Endothelial cell (in vitro differentiated cells): ENCODE measurements at places on chromosomes 6 and 20. TPM values are rescaled to one million over a fixed set of nuclear protein-coding genes. Genes with fewer than 3 reads are reported as not detected.

- DNase-seq: no peak
Measured at GRCh38 chr6:124022641-124023040, 219.0 kb downstream of the NKAIN2 start.

- DNase-seq: no peak
Measured at GRCh38 chr20:41336711-41337492, 3.7 kb upstream of the LPIN3 start.

DNA sequence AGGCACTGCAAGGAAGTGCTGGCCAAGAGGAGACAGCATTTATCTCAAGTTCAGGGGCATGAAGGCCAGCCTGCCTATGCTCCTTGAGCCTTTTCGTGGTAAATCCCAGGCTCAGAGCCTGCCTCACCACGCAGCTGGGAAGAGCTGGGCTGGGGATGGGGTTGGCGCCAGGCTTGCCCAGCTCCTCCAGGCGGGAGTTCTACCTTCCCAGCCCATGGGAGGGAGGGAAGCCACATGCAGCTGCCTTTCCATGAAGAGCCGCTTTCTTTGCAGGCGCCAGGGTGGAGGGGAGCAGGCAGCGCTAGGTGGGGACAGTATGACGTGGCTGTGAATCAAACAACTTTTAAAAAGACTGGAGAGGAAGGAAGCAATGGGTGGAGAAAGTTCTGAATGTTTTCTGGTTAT lies 19.5 kb upstream of the SIRT5 start:
- peak; percentile 17 for DNase-seq

GRCh38 chr6:167323111-167323510 lies 1.8 kb upstream of the TTLL2 start:
- no peak for DNase-seq

- DNase-seq: no peak
Measured at GRCh38 chr6:40315060-40315459, 272.1 kb downstream of the LRFN2 start.

GRCh38 chr6:10429638-10430427 lies 15.0 kb upstream of the TFAP2A start:
- no peak for DNase-seq

DNA sequence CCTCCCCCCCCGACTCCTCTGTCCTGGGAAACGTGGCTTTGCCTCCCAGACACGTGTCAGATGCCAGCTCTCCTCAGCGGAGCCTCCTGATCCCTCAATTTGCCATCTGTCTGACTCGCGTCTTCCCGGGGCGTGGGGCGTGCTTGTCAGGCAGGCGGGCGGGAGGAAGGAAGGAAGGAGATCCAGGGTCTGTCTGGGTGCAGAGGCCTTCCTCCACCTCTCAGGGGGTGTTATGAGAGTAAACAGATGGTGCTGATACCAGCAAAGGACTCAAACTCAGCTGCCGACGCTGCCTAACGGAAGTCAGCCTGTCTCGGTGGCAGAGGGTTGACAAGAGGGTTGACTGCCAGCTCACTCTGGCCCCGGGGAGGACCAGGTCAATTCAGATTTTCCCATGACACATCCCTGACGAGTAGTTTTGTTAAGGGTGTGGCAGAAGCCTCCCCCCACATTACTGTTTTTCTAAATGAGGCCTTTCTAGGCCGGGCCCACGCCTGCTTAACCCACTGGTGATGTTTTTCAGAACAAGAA lies 17.0 kb downstream of the UQCC2 start:
- no peak for DNase-seq

GRCh38 chr6:11272491-11273192 lies 40.2 kb upstream of the NEDD9 start:
- DNase-seq: no peak

DNA sequence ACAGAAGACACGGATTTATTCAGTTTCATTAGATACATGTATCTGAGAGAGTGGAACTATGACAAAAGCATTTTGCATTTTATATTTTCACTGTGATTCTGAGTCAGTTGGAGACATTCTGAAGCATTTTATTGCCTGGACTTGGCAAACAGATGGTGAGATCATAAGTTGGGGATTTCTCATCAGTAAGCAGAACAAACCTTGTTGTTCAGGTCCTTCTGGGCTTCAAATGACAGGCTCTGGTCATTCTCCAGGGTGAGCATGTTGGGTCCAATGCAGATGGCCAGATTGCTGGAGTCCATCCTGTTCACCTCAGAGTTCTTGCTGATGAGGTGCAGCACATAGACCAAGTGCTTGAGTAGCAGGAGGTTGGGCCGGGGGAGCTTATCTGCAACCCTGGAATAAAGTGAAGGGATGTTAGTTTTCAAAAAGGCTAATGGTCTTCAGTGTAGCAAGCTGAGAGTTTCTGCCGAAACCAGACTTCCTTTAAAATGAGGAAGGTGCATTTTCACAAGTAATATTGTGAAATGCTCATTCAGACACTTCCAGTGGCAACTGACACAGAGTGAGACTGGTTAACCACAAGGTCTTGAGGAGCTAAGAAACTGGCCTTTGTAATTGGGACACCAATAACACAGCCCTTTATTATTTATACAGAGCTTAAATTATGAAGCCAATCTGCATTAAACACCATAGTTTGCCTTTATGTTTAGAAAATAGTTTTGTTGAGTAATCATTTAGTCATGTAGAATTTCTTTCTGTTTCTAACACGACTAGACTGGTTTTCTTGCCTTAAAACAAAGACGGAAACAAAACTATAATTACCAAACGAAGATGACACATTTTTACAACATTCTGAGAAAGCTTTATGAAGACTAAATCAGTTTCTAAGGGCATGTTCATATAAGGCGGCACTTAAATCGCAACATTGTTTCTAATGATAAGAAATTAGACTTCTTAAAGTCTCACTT lies 5.6 kb downstream of the TAGAP start:
- DNase-seq: no peak

DNA sequence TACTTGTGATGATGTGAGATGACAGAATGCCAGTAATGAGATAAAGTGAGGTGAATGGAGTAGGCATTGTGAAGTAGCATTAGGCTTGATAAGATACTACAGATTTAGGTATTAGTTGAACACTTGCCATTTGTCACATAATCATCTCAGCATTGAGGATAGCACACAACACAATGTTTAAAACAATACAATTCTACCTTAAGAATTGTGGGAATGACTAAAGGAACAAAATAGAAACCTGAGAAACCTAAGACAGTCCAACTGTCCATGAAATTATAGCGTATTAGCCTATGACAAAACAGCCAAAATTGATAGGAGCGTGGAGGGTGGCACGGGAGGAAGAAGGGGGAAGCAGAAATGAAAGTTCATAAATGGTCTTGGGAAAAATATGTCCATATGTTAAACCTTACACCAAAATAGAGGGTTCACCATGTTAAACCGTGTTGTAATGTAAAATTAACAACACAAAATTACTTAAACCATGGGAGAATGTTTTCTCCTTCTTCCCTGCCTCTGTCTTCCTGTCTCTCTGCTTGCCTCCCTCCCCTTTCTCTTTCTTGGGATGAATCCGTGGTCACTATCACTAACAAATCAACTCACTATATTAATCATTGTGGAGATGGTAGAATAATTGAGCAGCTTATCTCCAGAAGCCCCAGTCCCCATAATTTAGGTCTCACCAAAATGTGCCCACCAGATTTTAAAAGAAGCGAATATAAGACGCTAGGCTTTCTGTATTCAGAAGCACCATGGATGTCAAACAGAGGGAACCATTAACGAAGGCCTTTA lies 33.0 kb upstream of the HFE start:
- DNase-seq: no peak

DNA sequence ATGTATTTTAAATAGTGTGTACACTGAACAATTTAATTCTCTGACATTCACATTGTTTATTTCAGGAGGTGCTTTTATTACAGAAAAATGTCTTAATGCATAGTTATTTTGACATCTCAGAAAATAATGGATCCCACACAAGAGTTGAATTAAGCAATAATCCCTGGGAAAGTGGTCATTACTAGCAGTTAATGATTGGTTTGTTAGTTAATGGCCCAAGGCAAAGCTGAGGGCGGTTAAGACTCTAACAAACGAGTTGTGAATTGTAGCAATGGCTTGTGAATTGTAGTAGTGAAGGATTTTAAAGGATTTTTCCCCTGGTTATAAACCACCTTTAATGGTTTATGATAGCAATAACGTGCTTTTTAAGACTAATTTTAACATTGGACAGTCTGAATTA lies 1316.0 kb upstream of the GJE1 start:
- no peak for DNase-seq

DNA sequence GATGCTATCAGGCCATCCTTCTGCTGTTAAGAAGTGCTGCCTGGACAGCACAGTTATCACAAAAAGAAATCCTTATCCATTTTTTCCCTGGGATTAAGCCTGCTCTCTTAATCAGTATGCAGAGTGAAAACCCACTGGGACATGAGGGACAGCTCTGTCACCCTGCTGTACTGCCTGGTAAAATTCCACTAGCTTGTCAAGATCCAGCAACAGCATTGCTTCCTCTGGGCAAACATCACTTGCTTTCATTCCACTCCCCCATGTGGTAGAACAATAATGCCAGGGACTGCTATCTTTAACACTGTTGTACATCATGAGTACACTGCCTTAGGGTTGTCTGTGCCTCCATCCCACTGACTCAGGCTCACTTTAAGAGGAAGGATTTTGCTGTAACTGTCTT lies 331.3 kb downstream of the KIF16B start:
- no peak for DNase-seq

- DNase-seq: no peak
Measured at GRCh38 chr6:118782651-118783050, 111.3 kb upstream of the ASF1A start.

GRCh38 chr6:158023597-158023939 lies 41.9 kb downstream of the SYNJ2 start:
- no peak for DNase-seq

- DNase-seq: no peak
Measured at GRCh38 chr6:143163621-143164020, 102.9 kb downstream of the AIG1 start.

GRCh38 chr6:49541210-49541724 lies 9.2 kb upstream of the C6orf141 start:
- DNase-seq: no peak

- DNase-seq: no peak
Measured at GRCh38 chr20:61699495-61700374, 365.9 kb downstream of the TAF4 start.

DNA sequence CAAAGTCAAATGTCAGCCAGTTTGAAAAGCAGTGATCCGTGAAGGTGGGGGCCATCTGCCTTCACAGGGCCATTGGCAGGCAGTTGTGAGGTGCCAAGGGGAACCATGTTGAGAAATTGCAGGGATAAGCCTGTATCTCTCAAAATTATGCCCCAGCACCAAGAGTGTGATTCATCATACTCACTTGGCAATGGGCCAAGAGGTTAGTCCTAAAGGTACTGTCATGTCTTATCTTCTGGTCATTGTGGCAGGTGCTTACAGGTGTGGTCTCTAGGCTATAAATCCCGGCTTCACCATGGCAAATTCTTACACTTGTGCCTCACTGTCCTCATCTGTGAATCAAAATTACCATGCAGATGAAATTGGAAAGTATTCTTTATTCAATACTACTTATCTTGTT lies 150.7 kb upstream of the LAMP5 start:
- DNase-seq: no peak

- DNase-seq: no peak
Measured at GRCh38 chr6:113442040-113442439, 415.1 kb upstream of the MARCKS start.

DNA sequence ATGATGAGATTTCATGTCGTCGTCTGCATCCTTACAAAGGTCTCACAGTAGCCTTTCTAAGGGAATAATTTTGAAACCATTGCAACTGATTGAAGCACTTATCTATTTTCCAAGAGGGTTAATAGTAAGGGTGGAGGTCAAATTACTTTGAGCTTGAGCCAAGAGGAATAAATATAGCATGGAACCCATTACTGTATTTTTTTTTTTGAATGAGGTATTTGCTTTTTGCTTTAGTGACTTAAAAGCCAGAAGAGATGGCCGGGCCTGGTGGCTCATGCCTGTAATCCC lies 78.3 kb downstream of the SCAND1 start:
- no peak for DNase-seq

GRCh38 chr6:32424589-32425300 lies 14.9 kb upstream of the HLA-DRA start:
- no peak for DNase-seq

GRCh38 chr6:3961581-3962215 lies 112.5 kb downstream of the FAM50B start:
- no peak for DNase-seq

- no peak for DNase-seq
Measured at GRCh38 chr6:30163090-30163917, at the start of gene TRIM15. Gene TRIM15, plus strand, starts transcription at chr6:30163546. Its CDS starts 139 bp downstream, at chr6:30163685.

DNA sequence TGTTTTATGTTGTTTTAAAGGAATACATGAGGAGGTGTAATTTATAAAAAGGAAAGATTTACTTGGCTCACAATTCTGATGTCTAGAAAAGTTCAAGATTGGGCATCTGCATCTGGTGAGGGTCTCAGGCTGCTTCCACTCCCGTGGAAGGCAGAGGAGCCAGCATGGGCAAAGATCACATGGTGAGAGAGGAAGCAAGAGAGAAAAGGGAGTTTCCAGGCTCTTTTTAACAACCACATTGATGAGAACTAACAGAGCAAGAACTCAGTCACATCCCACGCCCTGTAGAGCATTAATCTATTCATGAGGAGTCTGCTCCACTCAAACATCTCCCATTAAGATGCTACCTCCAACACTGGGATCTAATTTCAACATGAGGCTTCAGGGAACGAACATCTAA lies 1666.3 kb downstream of the HACE1 start:
- DNase-seq: no peak

DNA sequence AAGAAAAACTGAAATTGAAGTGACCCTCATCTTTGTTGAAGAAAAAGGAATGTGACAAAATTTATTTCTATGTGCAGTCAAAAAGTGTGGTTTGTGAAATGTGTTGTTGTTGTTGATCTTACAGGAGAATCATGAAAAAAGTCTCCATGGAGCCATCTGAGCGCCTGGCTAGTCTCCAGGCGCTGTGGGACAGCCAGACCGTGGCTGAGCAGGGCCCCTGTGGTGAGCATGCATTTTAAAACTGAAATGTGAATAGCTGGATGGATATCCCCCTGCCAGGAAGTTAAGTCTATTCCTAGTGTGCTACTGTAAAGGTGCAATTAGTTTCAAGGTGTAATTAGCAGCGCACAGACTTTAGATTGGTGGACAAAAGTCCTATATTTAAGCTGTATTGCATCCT lies 170.6 kb downstream of the CARMIL1 start:
- no peak for DNase-seq

GRCh38 chr20:36728986-36729385 lies 16.9 kb downstream of the NDRG3 start:
- DNase-seq: no peak

GRCh38 chr6:109036574-109037294 lies 57.9 kb downstream of the SESN1 start:
- no peak for DNase-seq

GRCh38 chr6:114783083-114783482 lies 440.3 kb upstream of the HS3ST5 start:
- no peak for DNase-seq

MLN gene
- not detected for total RNA-seq

HAO1 gene
- not detected for total RNA-seq

IL17A gene
- not detected for total RNA-seq

EYA2 gene
- not detected for total RNA-seq

ZNF343 gene
- 13.0 TPM for total RNA-seq

HLA-DRB5 gene
- total RNA-seq: 0.82 TPM

SPTLC3 gene
- total RNA-seq: 0.41 TPM

SYNDIG1 gene
- 8.1 TPM for total RNA-seq

BPIFB4 gene
- total RNA-seq: 2.1 TPM

HLA-DQA1 gene
- total RNA-seq: not detected

STMND1 gene
- total RNA-seq: not detected

XKR7 gene
- 0.23 TPM for total RNA-seq

EPM2A gene
- total RNA-seq: 6.1 TPM
